ENCODE measurements at places on chromosomes 16 and 17.

DNA sequence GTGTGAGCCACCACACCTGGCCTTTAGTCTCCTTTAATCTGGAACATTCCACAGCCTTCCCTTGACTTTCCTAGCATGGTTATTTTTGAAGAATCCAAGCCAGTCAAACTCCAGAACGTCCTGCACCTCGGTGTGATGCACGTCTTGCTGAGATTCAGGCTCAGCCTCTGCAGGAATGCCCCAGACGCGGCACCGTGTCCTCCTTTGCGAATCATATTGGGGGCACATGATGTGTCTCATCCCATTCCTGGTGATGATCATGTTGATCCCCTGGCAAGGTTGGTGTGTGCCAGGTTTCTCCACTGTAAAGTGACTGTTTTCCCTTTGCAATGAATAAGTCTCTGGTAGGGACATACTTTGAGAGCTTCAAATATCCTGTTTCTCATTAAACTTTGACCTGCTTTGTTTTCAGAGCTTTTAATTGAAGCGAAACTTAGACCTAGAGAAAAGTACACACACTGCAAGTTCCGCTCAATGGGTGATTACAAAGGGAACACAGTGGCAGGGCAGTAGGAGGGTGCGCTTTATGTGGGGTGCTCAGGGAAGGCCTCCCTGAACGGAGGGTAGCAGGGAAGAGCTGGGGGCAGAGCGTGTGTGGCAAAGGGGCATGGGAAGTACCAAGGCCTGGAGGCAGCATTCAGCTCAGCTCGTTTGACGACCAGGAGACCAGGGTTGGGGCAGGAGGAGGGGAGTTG is 9.6 kb upstream of the ATP2C2 start:
- DNase-seq: no peak

DNA sequence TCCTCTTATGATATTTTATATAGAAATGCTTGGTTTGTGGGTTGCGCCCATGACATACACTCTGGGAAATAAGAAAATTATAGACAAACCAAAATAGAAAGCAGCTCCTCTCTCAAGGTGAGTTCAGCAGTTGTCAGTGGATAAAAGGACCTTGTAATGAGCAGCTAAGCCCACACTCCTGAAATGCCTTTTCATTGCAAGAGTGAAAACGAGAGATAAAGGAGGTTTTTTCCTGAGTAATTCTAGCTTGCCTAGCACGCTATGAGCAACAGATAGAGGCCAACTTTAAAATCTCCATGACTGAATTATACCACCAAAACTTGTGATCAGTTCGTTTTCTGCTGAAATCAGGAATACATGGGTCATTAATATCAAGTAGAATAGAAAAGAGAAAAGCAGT is 261.8 kb upstream of the CACNG5 start:
- no peak for DNase-seq

DNA sequence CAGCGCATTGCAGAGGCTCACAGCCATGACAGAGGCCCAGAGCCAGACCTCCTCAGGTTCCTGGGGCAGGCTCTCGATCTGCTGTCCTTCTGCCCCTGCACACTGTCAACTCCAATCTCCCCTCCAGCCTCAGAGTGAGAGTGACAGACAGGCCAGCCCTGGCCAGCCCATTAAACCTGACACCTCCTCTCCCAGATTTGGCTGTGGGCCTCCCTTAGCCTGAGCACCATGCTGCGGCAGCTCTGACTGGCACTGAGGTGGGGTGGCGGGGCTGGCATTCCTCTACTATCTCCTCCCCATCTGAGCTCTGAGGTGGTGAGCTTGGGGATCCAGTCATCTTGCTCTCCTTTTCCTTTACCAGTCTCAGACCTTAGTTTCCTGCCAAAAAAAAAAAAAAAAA is 15.5 kb upstream of the C1QL1 start:
- no peak for DNase-seq

- DNase-seq: no peak
Measured at GRCh38 chr17:78806451-78806850, 24.4 kb upstream of the CYTH1 start.

DNA sequence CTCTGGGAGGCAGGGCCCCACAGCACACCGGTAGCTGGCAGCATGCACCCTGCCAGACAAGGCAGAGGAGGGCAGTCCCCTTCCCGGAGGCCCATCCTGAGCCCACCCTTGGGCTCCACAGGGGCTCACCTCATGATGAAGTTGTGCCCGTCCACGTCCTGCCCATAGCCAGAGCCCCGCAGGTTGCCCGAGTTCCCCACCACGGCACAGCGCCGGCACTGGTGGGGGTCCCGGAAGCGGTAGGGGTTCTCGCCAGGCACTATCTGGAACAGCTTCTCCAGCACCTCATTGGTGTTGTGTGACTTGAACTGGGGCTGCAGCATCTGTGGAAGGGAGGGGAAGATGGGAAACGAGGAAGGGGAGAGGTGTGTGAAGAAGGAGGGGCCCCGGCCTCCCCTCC is 44.0 kb downstream of the ST3GAL2 start:
- DNase-seq: no peak
